ENCODE measurements at places on chromosomes 12 and 14.

GRCh38 chr12:124452576-124453331, 114.7 kb downstream of the NCOR2 start:
- no peak for DNase-seq

DNA sequence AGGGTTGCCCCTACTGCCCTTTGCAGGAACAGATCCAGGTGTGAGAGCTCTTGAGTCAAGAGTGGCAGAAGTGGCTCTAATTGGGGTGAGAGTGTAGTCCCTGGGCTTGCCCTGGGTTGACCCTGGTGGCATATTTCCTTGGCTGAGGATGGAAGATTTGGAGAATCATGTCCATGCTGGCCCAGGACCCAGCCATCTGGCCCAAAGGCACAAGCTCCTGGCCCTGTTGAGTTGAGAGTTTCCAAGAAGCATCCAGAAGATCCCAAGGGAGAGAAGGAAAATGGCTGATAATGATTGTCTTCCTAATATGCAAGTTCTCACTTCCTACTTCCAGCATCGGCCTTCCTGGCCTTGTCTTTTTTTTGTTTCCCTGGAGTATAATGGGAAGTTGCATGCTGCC, 55.5 kb upstream of the SRSF5 start:
- no peak for DNase-seq

GRCh38 chr12:49838973-49839633, 3.8 kb downstream of the BCDIN3D start:
- peak; percentile 36 for DNase-seq

DNA sequence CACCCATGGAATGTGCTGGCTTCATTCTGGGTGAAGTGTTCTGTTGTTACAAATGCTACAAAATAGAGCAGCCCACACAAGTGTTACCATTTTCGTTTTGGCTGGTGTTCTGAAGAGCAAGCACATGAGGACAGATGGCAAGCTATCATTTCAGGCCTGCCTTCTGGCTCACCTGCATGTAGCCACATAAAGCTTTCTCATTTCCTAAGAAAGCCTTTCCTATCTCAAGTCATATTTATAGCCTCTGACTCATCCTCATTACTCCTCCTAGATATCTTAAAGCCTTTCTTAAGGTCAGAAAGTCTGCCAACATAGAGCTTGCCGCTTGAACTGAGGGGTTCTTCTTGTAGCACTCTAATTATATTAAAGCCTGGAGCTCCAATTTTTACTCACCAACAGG, 89.0 kb downstream of the PTPRR start:
- DNase-seq: no peak

DNA sequence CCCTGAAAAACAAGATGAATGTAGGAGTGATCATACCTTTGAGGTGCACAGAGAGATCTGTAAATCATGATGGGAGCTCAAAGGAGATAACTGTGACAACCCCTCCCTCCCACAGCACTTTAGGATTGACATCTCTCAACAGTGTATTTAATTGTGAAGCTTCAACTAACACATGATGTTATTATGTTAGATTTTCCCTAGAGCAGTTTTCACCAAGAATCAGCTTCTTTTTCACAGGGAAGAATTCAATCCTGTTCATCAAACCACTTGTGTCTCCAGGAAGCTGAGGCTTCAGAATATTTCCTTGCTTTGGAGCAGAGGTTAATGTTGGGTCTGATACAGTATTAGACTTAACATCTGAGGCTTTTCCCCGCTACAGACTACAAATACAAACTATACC, 11.8 kb downstream of the RPS6KA5 start:
- no peak for DNase-seq

DNA sequence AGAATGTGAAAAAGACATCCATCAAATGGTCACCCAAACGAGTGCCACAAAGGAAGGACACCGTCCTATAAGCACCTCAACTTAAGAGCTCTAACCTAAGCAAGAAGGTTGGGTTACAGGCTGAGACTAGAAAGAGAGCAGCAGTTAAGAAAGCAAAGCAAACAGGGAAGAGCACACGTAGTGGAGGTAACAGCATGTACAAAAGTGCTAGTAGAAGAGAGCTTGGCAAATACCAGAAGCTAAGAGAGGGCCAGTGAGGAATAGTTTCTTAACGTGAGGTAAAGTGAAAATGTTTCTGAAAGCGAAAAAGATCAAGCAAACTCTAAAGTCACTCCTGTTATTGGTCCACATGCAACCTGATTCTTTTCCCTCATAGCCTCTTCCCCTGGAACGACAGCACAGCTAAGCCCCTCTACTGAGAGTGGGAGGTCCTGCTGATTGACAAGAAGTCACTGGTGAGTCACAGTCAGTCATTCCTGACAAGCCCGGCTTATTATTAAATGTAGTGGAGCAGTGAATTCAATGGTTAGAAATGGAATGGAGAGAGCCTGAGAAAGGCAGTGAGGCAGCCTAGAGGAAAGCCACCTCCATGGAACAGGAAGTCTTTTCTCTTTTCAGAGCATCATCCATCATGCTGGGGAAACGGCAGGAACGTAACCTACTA, 204.4 kb downstream of the SLC25A21 start:
- DNase-seq: no peak

DNA sequence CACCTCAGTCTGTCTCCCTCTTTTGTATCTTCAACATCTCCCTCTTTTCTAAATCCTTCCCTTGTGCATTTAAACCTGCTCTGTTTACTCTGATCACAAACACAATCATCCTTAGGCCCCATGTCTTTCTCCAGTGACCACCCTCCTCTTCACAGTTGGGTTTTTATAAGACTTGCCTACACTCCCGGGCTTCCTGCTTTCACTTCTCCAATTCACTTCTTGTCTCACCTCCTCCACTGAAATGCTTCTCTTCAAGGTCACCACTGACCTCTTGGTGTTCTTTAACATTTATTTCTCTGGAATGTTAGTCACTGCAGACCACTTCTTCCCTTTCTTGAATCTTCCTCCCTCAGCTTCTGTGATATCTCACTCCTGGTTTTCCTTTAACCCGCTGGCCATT, 8.7 kb upstream of the SMCO2 start:
- DNase-seq: no peak

DNA sequence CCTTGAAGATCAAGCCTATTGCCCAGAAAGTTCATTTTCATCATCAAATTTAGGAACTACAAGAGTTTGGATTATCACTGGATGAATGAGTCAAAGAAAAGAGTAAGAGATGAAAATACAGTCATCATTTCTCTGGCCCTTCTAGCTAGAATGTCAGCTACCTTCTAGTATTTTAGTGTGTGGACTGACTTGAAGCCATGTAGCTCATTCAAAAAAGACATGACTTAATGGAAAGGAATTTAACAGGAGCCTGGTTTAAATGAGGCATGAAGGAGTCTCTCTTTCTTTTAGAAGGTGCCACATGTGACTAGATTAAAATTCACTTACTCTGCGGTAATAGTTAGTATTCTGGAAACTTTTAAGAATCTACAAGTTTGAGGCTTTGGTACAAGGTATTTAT, 7.1 kb downstream of the PTHLH start:
- DNase-seq: no peak

DNA sequence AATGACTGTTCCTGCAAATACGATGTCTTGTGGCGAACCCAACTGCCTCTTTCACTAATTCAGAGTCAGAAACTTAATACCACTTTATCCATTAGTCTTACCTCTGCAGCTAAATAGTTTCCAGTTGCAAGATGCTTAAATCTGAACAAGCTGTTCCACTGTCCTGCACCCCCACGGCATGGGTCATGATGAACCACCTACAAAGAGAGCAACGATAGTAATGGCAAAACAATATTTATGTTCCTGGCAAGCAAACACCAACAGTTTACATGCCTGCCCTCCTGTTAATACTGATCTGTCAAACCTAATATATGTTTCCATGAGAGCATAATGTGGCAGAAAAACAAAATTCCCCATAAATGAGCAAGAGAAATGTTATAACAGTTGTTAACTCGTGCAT, 121.9 kb downstream of the ITPR2 start:
- no peak for DNase-seq

GRCh38 chr12:116954710-116955381, 44.1 kb downstream of the FBXW8 start:
- no peak for DNase-seq

DNA sequence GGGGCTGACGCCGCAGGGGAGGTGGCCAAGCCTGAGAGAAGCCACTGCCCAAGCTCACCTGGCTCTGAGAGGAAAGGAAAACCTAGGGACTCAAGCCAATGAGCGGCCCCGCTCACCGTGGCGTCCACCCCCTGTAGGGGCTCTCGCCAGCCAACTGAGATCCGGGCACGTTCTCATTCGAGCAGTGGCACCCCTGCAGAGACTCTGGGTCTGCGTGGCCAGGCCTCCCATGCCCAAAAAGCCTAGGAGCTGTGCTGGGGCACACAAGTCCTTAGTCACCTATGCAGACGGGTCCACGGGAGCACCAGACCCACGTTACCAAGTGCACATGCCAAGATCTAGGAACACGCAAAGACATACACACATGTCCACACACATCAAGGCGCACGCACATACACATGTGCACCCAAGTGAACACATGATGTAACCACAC, 106.2 kb downstream of the NCOR2 start:
- no peak for DNase-seq

Data from CD4-positive, alpha-beta T cell treated with Interferon gamma for 1 hour (primary cell).